ENCODE measurements at places on chromosomes 3 and 15.

DNA sequence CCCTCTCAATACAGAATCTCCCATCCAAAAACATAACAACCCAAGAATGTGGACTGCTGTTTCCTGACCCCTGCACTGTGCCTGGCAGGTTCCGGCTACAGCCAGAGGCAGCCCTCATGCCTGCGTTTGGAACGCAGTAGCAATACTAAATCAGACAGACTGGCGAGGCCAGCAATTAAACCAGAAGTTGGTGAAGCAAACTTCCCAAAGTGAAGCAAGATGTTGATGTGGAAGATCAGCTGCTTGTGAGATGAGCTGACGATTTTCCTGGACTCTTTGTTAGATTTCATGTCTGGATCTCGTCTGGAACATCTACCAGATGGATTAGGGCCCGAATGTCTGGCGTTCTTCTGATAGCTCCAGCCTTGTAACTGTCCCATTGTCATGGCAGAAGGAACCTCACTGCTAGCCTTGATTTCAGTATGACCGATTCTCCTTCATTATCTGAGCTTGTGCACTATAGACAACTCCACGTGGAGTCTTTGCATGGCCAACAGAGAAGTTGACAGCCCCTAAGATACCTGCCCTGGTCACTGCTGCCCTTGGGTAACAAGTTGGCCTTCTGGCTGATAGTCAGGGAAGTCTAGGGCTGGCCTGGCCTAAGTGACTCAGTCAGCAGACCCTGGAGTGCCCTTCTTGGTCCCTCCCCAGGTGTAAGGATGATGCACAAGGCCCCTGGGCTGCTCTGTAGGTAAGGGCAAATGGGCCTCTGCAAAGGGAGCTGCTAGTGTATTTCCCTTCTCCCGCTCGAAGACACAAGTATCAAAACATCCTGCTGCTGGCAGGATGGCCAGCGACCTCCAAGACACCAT lies 126.5 kb downstream of the ADAMTS17 start:
- DNase-seq, result no peak

DNA sequence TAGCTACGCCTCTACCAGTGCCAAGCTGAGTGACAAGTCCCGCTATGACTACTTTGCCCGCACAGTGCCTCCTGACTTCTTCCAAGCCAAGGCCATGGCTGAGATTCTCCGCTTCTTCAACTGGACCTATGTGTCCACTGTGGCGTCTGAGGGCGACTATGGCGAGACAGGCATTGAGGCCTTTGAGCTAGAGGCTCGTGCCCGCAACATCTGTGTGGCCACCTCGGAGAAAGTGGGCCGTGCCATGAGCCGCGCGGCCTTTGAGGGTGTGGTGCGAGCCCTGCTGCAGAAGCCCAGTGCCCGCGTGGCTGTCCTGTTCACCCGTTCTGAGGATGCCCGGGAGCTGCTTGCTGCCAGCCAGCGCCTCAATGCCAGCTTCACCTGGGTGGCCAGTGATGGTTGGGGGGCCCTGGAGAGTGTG lies 5.7 kb downstream of the GRM2 start:
- no peak for DNase-seq

DNA sequence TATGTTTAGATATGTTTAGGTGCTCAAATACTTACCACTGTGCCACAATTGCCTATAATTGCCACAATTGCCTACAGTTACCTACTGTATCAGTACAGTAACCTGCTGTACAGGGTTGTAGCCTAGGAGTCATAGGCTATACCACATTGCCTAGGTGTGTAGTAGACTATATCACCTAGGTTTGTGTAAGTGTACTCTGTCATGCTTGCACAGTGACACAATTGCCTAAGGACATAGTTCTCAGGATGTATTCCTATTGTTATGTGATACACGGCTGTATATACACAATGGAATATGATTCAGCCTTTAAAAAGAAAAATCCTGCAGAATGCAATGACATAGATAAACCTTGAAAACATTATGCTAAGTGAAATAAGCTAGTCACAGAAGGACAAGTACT lies 264.8 kb downstream of the RAP2B start:
- DNase-seq, result no peak

DNA sequence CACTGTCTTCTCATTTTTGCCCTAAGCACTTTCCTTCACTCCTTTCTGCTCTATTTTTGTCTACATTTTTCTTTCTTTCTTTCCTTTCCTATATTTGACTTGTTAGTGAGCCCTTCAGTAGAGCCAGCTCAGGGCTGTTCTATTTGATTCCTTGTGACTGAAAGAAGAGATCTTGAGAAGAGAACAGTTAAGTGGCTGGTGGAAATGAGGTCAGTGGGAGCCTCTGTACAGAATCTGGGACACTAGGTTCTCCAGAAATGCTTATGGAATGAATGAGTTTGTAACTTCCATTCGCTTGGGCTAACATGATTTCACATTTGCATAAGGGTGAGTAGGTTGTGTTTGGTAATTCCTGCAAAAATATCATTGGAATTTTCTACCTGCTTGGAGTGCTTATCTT lies 45.6 kb downstream of the CACNA2D3 start:
- DNase-seq, result no peak

GRCh38 chr3:72756900-72757299 lies 91.3 kb downstream of the SHQ1 start:
- no peak for DNase-seq

DNA sequence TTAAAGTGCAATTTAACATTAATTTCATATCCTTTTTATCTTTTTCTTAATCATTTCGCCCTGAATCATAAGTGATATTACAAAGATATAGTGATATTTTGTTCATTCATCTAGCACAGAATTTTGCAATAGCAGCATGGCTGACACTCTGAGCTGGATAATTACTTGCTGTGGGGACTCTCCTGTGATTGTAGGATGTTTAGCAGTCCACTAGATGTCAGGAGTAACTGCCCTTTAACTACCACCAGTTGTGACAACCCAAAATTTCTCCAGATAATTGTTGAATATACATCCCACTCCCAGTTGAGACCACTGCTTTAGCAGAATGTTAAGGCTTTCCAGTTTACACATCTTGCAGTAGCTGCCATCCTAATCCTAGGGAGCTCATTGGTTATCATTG lies 196.8 kb upstream of the MBNL1 start:
- peak; percentile 73 for DNase-seq

GRCh38 chr15:40217166-40217824 lies 21.6 kb upstream of the PAK6 start:
- peak; percentile 82 for DNase-seq

DNA sequence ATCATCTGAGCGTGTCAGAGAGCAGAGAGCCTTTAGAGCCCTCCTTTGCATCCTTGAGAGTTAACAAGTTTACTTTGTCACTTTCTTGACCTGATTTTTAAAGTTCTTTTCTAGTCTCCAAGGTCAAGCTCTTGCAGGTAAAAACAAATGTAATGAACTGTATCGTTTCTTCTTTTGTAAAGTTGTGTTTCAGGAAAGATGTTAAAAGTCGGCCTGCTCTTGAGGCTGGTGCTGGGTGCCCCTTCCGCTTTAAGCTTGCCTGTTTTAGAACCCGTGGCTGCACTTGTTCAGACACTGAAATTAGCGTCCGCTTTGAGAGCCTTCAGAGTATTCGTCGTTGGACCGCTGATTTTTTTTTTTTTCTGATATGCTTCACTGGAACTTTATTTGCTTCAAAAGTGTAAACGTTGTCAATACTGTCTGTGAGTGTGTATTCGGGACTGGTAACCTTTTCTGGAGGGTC lies 52.6 kb upstream of the ULK4 start:
- peak; percentile 47 for DNase-seq
